Thymus (tissue), 14 donors: ENCODE measurements at places on chromosomes 4 and X.

GRCh38 chr4:24850674-24851073, 55.3 kb downstream of the SOD3 start:
- DNase-seq = no peak

GRCh38 chr4:75511841-75512240, 2.4 kb downstream of the RCHY1 start:
- DNase-seq = no peak

- no peak for DNase-seq
These were observed 1.5 kb upstream of the TMA16 start for GRCh38 chr4:163492951-163493504.

DNA sequence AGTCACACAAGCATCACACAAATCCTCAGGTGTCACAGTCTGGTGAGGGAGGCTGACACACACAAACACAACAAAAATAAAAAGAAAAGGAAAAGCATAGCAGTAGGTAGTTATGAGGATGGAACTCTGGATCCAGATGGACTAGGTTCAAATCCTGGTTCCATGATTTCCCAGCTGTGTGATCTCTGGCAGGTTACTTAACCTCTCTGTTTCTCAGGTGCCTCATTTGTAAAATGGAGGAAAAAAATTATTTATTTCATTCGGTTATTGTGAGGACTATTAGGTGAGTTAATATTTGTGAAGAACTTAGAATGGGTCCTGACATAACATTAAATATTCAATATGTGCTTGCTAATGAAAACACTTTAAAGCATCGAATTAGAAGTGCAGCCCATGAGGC, 19.8 kb downstream of the GAGE1 start:
- DNase-seq = no peak

GRCh38 chr4:154039435-154040343, 250.8 kb upstream of the SFRP2 start:
- no peak for DNase-seq

DNA sequence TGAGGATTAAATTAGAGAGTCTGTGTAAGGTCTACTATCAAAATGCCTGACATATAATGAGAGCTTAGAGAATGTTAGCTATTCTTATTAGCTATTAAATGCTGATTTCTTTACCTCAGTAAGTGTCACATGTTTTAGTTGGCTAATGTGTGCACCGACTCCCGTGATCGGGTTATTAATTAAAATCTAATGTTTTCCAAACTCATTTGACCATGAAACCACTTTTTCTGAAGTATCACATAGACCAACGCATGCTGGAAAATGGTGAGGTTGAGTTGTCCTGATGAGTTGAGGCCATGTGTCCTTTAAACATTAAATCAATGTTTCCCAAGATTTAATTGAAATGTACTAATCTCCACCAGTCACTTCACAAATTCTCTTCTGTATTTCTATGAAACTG, 84.8 kb upstream of the C1QTNF7 start:
- DNase-seq = no peak
